ENCODE measurements at places on chromosomes 1 and 21.

- no peak for DNase-seq
These were observed 45.9 kb upstream of the MYOCOS start for GRCh38 chr1:171576144-171576543.

GRCh38 chr1:174072581-174072980 lies 50.4 kb upstream of the RC3H1 start:
- no peak for DNase-seq

- DNase-seq = no peak
These were observed 4.3 kb upstream of the FOXD2 start for GRCh38 chr1:47433477-47434050.

GRCh38 chr1:37058424-37058988 lies 24.2 kb upstream of the GRIK3 start:
- DNase-seq = no peak

GRCh38 chr1:224433701-224434672 lies 610 bp downstream of the WDR26 start:
- DNase-seq = peak; percentile 50

DNA sequence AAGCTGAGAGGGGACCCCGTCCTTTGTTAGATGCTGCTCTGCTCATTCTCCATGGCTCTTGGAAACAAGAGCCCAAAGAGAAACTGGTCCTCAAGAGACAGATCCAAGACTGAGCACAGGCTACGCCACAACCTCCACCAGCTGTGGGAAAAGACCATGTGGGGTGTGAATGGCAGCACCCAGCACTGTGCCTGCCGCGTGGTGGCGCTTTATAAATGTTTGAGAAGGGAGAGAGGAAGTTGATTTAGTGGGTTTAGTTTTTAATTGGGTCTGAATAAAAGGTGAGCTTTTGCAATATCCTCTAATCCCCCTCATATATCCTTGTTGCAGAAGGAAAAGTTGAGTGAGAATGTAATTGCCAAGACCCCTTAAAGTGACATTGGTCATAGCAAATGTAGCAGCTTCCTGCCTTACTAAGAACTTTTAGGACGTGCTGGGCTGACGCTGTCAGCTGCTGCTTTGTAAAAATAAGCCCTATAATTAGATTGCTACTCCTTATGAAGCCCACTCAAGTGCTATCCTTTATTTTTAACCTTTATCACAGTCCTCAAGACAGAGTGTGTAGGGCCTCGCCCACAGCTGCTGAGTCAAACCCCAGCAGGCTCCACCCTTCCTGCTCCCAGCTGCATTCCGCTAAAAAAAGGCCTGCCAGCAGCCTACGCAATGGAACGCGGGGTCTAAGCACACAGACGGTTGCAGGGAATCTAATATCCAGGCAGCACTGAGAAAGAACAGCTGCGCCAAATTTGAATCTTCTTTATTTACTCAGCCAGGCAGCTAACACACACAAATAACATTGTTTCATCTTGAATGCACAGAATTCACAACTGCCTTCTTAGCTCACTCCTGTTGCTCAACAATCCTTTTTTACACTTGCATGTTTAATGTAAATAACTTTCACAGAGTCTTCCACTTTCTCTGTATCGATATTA lies 47.4 kb upstream of the PRDX6 start:
- DNase-seq = peak; percentile 56

DNA sequence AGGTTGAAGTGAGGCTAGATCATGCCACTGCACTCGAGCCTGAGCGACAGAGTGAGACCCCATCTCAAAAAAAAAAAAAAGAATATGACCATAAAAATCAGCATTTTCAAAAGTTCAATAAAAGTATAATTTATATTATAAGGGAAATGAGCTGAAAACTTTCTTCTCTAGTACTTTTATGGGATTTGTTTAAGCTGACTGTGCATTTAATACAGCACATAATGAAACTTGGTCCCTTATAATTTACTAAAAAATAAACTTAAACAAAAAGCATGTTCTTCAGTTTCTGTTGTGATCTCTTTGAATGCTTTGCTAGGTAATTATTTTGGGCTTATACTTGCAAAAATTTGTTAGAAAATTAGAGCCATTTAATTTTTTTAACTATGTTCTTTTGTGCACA lies 77.8 kb downstream of the NCAM2 start:
- no peak for DNase-seq

DNA sequence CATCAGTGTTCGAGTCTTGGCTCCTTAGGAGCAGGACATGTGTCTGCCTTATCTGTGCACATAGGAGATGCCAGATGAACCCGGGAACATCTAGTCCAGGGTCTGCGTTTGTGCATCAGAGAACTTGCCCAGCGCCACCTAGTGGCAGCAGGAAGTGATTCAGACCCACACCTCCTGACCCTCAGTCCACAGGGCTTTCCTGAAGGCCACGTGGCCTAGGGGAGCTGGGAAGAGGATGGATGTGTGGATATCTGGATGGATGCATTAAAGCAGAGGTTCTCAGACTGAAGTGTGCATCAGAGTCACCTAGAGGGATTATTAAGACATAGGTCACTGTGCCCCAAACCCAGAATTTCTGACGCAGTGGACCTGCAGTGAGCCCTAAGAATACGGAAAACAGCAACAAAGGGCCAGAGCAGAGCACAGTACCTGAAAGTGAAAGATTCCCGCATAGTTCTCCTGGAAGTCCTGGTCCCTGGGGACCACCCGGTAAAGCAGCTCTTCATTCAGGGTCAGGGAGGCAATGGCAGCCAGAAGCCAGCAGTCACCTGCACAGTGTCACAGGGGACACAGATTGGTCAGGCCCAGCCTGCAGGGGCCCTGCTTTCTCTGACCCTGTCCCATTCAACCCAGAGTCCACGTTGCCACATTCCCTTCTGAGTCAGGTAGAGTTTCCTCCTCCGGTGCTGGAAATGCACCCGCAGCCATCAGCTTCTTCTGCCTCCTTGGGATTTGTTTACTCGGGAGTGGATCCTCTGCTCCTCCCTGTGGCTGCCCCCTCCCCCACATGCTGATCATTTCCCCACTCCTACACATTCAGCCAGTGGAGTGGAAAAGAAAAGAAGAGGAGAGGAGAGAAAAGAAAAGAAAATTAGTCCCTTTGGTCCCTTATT lies 37.0 kb downstream of the CAPN8 start:
- peak; percentile 66 for DNase-seq

- DNase-seq = no peak
These were observed 512.2 kb downstream of the NEGR1 start for GRCh38 chr1:71770121-71770520.

GRCh38 chr1:7967196-7967595 lies 5.7 kb downstream of the PARK7 start:
- DNase-seq = no peak

DNA sequence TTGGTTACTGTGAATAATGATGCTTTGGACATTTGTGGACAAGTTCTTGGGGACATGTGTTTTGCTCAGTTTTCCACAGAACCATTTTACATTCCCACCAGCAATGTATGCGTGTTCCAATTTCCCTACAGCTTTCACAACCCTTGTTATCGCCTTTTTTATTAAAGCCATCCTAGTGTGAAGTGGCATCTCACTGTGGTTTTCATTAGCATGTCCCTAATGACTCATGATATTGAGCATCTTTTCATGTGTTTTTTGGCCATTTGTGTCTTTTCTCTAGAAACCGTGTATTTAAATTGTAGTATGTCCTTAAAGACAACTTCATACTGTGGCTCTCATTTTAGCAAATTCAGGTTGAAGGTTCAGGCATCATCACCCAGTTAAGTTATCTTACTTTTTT lies 132.1 kb downstream of the TGFBR3 start:
- DNase-seq = no peak

All from endothelial cell (in vitro differentiated cells).